ENCODE measurements at places on chromosomes 5 and 9.

DNA sequence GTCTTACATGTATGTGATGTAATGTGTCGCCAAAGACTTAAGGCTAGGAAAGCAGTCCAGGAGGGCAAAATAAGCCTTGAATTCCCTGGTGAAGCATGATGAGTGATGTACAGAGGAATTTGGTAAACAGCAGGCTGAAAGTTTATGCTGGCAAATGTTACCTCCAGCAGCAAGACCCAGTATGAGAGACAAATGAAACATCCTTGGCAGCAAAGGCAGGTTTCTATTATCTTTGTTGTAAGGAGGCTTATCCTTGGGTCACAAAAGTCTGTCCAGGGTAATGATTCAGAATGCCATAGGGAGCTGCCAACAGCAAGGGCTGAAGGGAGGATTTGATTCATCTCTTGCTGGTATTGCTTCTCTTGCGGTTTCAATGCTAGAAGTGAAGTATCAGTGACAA is 75.9 kb upstream of the HTR4 start:
- H3K27me3 ChIP-seq: no peaks in the 10 kb centered on the region
- no peaks in the 10 kb centered on the region for H3K36me3 ChIP-seq
- no peak overlapping the region for H3K4me3 ChIP-seq

DNA sequence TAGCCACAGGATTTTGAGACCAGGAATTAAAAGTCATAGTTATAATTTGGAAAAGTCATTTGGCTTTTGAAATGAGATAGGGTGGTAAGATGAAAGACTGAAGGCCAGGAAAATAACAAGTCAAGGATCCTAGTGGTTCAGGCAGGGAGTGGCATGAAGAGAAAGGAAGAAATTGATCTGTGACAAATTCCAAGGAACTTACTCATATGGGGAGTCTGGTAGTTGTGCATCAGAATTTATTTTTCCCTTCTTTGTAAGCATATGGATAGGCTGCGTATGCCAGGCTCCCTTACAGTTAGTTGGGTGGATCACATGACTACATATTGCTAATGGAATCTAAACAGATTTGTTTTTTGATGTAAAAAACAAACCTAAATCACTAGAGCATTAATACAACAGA is 21.0 kb downstream of the ISL1 start:
- H3K27ac ChIP-seq: peak overlapping the region; percentile 67

- H3K4me1 ChIP-seq: no peaks in the 10 kb centered on the region
- no peak for DNase-seq
- H3K27me3 ChIP-seq: no peaks in the 10 kb centered on the region
- H3K27ac ChIP-seq: no peak overlapping the region
Measured at GRCh38 chr5:14937254-14937653, 65.7 kb upstream of the ANKH start.

- no peaks in the 10 kb centered on the region for H3K4me1 ChIP-seq
- H3K27ac ChIP-seq: no peak overlapping the region
- no peaks in the 10 kb centered on the region for H3K36me3 ChIP-seq
- no peak overlapping the region for H3K4me3 ChIP-seq
- no peak for DNase-seq
- H3K27me3 ChIP-seq: no peaks in the 10 kb centered on the region
Measured at GRCh38 chr9:72168075-72168474, 18.8 kb downstream of the GDA start.

DNA sequence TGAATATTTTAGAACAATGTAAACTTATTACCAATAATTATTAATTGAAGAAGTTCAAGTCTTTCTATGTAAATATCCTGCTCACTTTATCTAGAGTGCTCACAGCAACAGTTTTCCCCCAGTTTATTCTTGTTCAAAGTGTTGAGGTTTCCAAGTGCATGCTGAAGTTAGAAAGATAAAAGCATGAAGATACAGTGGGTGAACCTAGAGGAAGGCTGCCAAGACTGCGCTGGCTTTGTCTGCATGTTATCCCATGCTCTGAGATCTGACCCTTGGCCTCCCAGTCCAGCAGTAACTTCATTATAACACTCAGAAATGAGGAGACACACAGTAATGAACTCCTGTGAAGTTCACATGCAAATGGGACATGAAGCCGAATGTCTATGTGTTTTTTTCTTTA is 76.0 kb upstream of the PIP5K1B start:
- H3K27ac ChIP-seq: no peak overlapping the region
- no peaks in the 10 kb centered on the region for H3K36me3 ChIP-seq
- H3K4me1 ChIP-seq: no peaks in the 10 kb centered on the region
- H3K27me3 ChIP-seq: no peaks in the 10 kb centered on the region
- DNase-seq: no peak

- no peaks in the 10 kb centered on the region for H3K4me1 ChIP-seq
- no peaks in the 10 kb centered on the region for H3K36me3 ChIP-seq
- H3K27ac ChIP-seq: peak overlapping the region; percentile 71
- H3K27me3 ChIP-seq: no peaks in the 10 kb centered on the region
- no peak overlapping the region for H3K4me3 ChIP-seq
Measured at GRCh38 chr5:173744551-173744950, 128.1 kb upstream of the BOD1 start.

GRCh38 chr5:124053340-124053739 is 541.4 kb downstream of the CSNK1G3 start:
- H3K4me3 ChIP-seq: no peak overlapping the region
- H3K27me3 ChIP-seq: no peaks in the 10 kb centered on the region
- DNase-seq: no peak
- no peak overlapping the region for H3K27ac ChIP-seq

GRCh38 chr5:141785135-141785534 is 93.1 kb downstream of the PCDH1 start:
- peaks cover 20% of the 10 kb centered on the region for H3K4me1 ChIP-seq
- no peak for DNase-seq
- H3K27ac ChIP-seq: no peak overlapping the region

DNA sequence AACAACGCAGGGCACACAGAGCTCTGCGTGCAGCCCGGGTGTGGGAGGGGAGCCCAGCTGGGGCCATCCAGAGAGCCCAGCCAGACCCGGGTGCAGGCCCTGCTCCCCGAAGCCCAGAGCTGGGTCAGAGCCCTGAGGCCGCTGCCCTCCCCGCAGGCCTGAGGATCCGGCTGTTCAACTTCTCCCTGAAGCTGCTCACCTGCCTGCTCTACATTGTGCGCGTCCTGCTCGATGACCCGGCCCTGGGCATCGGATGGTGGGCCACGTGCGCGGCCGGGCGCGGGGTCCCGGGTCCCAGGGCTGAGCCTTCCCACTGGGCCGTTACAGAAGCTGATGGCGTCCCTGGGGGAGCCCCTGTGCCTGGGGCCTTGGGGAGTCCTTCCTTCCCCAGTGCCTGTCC is 48.8 kb downstream of the KCNT1 start:
- H3K4me3 ChIP-seq: no peak overlapping the region
- H3K27ac ChIP-seq: no peak overlapping the region
- DNase-seq: no peak

DNA sequence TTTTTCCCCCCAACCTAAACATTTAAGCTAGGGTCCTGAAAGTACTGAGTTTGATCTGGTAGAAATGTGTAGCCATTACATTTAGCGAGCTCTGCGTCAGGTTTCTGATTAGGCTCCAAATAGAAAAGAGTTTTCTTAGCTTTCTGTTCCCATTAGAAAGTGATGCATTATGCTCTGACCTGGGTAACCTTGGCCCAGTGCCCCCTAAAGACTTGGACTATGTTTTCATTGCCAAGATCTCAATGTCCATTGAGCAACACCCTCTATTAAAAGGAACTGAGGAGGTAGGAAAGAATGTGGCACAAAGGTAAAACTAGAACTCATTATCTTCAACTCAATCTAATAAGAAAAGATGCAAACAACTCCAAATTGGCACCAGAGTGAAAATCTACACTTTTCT is 358.9 kb upstream of the PCSK5 start:
- H3K27ac ChIP-seq: no peak overlapping the region
- H3K36me3 ChIP-seq: no peaks in the 10 kb centered on the region
- DNase-seq: no peak
- H3K4me1 ChIP-seq: no peaks in the 10 kb centered on the region
- no peak overlapping the region for H3K4me3 ChIP-seq

DNA sequence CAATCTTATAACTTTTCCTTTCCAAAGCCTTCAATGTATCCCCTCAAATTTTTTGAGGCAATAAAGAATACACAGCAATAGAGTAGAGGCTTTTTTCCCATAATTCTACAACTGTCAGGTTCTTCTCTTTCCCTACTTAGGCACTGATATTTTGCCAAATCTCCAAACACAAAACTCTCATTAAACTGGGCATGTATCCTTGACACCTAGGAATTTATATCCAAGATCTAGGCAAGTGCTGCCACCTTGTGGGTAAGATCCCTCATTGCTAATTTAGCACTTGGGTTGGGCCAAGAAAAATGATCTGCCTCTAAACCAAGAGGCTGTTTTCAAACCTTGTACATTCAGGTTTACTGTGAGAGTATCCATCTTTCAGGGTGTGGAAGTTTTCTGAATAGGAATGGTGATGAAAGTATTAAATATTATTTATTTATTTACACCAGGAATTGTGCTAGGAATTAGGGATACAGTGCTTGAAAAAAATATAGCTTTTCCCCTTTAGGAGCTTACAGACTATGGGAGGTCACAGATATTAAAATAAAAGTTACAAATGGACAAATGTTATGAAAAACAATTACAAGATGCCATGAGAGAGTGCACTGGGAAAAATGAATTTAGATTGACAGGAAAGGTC is 17.6 kb downstream of the TSTD2 start:
- H3K27me3 ChIP-seq: no peaks in the 10 kb centered on the region
- H3K36me3 ChIP-seq: peaks cover 46% of the 10 kb centered on the region
- H3K4me1 ChIP-seq: no peaks in the 10 kb centered on the region
- no peak overlapping the region for H3K27ac ChIP-seq

DNA sequence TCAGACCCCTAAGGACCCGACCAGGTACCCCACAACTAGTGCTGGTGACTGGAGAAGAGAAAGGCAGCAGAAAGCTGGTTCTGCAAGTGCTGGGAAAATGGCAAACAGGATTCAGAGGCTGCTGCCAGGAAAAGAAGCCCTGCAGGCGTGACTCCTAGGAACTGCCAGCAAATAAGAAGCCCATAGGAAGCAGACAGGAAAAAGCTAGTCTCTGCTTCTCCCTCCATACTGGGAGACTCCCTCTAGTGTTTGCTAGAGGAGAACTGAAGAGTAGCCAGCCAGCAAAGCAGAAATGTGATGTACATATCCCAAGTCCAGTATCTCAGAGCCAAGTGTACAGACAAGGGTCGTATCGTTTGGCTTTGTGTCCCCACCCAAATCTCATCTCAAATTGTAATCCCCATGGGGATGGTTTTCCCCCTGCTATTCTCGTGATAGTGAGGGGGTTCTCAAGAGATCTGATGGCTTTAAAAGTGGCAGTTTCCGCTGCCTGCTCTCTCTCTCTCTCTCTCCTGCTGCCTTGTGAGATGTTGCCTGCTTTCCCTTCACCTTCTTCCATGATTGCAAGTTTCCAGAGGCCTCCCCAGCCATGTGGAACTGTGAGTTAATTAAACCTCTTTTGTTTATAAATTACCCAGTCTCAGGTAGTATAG is 38.1 kb upstream of the TUSC1 start:
- no peaks in the 10 kb centered on the region for H3K27me3 ChIP-seq
- no peak overlapping the region for H3K4me3 ChIP-seq
- no peak overlapping the region for H3K27ac ChIP-seq
- no peaks in the 10 kb centered on the region for H3K36me3 ChIP-seq

GRCh38 chr5:675111-675870 is 17.9 kb downstream of the TPPP start:
- DNase-seq: no peak
- no peaks in the 10 kb centered on the region for H3K36me3 ChIP-seq
- H3K4me1 ChIP-seq: peaks cover 12% of the 10 kb centered on the region
- no peak overlapping the region for H3K27ac ChIP-seq

DNA sequence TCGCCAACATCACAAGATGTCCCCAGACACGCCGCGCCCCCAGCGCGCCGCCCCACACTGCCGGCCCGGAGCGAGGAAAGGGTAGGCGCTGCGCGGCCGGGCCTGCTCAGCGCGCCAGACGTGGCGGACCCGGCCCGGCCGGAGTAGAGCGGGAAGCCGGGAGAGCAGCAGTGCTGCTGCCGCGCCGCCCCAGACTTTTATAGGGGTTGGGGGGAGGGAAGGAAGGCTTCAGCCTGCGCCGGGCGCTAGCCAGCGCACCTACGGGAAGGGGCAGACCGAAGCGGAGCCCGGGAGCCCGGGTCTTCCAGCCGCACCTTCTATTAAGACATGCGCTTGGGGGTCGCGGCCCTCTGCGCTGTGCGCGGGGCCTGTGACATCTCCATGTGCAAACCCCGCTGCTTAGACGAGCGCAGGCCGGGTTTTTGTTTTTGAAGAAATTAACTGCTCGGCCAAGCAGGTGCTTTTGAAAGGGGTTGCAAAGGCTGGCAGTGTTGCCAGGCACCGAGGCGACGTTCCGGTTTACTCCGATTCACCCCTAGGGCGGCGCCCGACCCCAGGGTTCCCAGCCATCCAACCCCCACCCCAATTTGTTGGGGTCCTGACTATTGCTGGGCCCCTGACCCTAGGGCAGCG is 353 bp upstream of the PAX5 start:
- no peak overlapping the region for H3K27ac ChIP-seq
- H3K36me3 ChIP-seq: no peaks in the 10 kb centered on the region
- no peak overlapping the region for H3K4me3 ChIP-seq
- peaks cover 11% of the 10 kb centered on the region for H3K4me1 ChIP-seq
- DNase-seq: peak; percentile 79

DNA sequence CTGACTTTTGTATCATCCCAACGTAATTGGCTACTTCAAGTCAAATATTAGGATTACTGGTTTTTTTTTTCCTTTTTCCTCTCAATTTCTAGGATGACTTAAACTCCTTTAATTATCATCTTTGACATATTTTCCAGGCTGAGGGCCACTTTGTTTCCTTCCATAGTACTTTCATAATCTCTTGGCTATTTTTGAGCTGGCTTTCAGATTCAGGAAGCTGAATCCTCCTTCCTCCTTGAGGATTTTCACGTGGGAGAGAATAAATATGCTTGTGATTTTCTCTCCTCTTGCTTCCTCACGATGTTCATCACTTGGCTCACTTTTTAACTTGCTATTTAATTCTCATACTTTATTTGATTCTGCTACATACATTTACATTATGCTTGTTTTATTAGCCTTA is 88.1 kb downstream of the ITGA1 start:
- DNase-seq: no peak
- no peak overlapping the region for H3K27ac ChIP-seq
- H3K4me1 ChIP-seq: no peaks in the 10 kb centered on the region
- no peaks in the 10 kb centered on the region for H3K36me3 ChIP-seq
- no peaks in the 10 kb centered on the region for H3K27me3 ChIP-seq

DNA sequence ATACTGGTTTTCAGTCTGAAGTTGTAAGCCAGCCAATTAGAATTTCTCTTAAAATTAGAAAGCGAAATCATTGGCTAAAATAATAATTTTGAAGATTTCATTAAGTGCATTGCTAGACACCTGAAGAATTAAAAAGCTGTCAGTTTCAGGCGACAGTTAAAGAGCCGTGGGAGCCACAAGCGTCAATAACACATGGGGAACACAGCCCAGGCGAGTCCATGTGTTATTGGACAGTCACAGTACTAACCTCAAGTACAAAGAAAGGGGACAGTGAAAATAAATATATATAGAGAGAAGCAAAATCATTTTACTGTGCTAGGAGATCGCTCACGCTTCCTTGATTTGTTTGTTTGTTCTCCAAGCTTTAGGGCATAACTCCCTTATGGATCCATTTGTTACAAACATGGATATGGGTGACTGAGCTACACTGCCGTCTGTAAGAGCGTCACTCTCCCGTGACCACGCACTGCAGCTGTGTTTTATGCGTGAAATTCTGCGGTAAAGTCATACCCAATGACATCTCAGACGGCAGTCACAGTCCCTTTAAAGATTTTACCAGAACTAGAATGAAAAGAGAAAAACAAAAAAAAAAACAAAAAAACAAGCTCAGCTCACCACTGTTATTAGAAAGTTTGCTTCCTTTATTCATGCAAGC is 83.2 kb downstream of the USP20 start:
- DNase-seq: no peak
- H3K27me3 ChIP-seq: no peaks in the 10 kb centered on the region
- no peaks in the 10 kb centered on the region for H3K4me1 ChIP-seq
- no peak overlapping the region for H3K4me3 ChIP-seq
- peaks cover 28% of the 10 kb centered on the region for H3K36me3 ChIP-seq
- no peak overlapping the region for H3K27ac ChIP-seq

Data from SK-N-SH (cell line).